H4 (cell line): ENCODE measurements at places on chromosomes 1 and 21.

DNA sequence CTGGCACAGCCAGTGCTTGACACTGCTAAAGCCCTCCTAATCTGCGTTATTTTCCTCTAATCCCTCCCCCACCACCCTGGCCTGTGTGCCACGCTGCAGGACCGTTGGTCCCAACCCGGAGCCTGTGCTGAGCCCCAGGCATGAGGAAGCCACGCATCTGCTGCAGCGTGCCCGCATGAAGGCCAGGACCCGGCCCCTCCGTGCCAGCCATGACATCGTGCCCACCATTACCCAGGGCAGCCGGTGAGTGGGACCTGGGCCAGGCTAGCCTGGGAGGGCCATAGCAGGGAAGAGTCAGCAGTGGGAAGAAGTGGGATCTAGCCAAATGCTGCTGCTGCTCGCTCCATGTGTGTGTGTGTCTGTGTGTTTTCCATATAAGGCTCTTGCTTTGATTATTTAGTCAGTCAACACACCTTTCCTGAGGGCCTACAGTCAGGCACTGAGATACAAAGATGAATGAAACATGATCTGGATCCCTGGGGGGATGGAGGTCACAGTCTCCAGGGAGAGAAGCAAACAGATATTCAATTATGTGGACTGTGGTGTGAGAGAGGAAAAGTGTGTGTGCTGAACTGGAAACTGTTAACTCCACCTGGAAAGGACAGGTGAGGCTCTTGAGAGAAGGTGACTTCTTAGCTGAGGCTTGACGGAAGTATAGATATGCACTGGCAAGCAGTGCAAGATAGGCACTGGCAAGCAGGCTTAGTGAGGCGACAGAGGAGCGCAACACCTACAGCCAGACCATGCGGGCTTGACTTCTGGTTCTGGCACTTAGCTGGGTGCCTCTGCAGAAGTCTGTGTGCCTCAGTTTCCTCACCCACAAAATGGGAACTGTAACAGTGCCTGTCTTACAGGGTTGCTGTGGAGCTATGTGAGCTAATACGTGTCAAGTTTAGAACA lies 15.9 kb downstream of the KIAA1614 start:
- DNase-seq: no peak

- no peak for DNase-seq
Measured at GRCh38 chr1:187788718-187789117, 960.0 kb downstream of the PLA2G4A start.

DNA sequence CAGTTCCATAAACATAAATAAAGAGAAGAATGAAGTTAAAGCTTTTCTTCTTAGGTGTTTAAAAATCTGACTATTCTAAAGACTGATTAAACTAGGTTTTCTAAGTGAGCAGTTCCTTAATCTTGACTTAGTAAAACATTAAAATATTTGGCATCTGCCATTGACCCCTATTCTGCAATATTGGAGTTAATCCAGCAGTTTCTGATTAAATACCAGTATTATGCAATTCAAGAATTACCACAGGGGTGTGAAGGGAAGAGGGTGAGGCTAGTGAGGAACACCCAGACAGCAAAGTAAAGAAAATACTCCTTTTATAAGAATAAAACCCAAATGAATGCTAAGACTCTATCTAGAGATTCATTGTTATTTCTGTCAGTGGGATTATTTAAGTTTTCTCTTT lies 40.9 kb downstream of the CLIC4 start:
- no peak for DNase-seq

GRCh38 chr1:31155216-31155806 lies 84.4 kb downstream of the NKAIN1 start:
- DNase-seq: peak; percentile 51

GRCh38 chr1:64212031-64212430 lies 8.6 kb downstream of the UBE2U start:
- DNase-seq: no peak

GRCh38 chr1:203526572-203526971 lies 32.6 kb downstream of the OPTC start:
- DNase-seq: no peak

DNA sequence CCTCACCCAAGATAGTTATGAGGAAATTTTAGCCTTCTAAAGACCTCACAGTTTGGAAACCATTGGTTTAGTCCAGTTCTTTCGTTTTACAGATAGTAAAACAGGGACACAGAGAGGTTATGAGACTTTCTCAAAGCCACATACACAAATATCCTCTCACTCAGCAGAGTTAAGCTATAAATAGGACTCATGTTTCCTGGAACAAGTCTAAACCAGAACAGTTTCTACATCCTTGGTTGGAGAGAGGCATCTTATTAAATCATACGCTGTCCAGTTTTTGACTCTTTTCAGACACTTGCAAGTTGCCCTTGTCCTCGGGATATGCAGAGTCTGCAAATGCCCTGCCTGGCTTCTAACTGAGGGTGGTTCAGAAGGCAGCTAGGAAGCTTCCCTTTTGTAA lies 462.1 kb upstream of the DEPDC1 start:
- no peak for DNase-seq
